Fibroblast of gingiva (primary cell): ENCODE measurements at places on chromosomes 6 and 20.

GRCh38 chr6:106025655-106026054, 60.5 kb upstream of the PRDM1 start:
- DNase-seq = peak; percentile 70

DNA sequence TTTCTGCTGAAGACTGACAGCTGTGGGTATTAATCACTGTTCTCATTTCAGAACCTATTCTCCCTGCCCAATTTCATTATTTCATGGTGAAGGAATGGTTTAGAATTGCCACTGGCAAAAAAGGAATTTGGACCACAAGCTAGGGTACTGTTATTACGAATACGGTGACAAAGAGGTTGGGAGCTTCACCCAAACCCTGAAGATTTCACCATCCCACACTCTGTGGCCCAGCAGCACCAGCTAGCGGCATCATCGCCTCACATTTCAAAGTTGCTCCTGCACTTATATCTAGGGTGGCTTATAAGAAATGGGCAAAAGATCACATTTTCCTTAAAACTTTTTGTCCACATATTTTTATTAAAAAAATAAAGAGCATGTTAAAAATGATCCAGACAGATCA, 236.1 kb downstream of the SYNDIG1 start:
- DNase-seq = peak; percentile 55

GRCh38 chr6:10166031-10166430, 248.8 kb downstream of the TFAP2A start:
- DNase-seq = no peak

- DNase-seq = peak; percentile 83
Observed at GRCh38 chr20:62623488-62624324, 18.6 kb upstream of the SLCO4A1 start.

DNA sequence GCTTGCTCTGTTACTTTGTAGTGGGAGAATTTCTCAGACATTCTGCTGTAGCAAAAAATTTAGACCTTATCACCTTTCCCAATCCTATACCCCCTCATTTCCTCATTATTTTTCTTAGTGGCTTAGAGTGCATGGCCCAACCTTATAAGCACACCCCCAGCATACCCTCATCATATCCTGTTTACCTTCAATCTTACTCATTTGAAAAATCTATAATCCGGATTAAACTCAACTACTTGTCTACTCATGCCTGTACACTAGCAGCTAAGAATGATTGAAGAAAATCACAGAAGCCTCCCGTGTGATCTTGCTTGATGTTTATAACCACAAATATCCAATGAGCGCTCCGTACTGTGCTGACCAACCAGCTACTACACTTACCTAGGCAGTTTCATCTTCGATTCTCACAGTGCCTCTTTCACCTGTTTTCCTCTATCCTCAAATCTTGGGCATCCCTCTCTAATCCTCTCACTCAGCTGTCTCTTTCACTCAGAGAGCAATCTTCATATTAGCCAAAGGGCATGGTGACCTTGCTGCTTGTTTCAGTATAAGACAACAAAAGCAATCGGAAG, 36.6 kb downstream of the AIG1 start:
- no peak for DNase-seq

GRCh38 chr6:147283460-147283859, 79.2 kb downstream of the STXBP5 start:
- DNase-seq = no peak

- peak; percentile 72 for DNase-seq
Observed at GRCh38 chr6:125944434-125944816, 12.1 kb upstream of the HINT3 start.

- no peak for DNase-seq
Observed at GRCh38 chr20:15848995-15849610, 724.1 kb downstream of the KIF16B start.

- peak; percentile 47 for DNase-seq
Observed at GRCh38 chr20:25227317-25227831, 20.5 kb upstream of the PYGB start.

DNA sequence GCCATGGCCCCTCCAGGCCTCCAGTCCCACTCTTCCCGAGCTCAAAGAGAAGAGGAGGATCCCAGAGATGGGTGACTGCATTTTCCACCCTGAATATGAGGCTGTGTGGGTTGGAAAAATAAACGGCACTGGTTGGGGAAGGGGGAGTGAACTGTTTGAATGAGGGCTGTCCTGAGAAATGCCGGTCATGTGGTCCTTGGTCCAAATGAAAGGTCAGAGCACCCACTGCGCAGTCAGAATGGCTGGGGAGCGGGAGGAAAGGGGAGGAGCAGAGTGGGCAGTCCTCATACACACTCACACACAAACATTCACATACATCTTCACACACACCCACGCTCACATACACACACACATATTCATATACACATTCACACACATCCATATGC, 83.1 kb downstream of the MRPL14 start:
- DNase-seq = no peak

DNA sequence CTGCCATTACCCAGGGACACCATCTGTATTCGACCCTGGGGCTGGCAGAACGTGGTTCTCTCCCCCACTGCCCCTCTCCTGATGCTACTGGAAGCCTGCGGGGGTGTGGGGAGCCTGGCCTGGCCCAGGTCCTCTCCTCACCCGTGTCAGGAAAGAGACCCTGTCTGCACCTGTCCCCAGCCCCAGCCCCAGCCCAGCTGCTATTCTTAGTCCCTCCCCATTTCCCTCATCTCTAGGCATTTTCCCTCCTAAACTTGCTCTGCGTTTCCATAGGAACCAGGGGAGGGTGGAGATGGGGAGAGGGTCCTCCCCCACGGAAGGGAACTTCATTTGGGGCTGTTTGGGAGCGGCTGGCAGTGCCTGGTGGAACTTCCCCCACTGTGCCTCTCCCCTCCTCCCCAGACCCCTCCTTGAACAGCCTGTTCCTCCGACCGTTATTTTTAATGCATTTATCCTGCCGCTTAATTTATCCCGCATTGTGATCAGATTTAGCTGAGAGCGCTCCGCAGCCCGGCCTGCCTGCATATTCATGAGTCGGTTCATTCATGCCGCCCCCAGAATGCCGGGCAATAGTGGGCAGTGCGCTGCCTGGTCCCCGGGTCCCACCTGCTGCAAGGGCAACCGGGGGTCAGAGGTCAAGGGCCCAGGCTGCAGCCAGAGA, 31.8 kb upstream of the DLGAP4 start:
- no peak for DNase-seq

DNA sequence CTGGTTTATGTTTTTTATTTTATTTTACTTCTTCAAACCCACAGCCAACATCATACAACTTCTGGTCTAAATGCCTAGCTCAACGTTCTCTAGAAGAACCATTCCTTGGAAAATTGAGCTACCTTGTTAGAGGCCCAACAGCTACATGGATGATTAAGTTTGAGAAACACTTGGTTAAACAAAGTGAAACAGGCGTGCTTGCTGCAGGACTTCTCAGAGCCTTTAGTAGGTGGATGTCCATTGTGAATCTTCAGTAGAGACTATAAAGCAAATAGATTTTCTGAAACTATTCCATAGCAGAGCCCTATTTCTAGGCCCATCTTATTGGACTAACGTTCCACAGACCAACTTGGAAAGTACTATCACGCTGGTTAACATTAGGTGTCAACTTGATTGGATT, 51.3 kb downstream of the BCAS1 start:
- DNase-seq = no peak

DNA sequence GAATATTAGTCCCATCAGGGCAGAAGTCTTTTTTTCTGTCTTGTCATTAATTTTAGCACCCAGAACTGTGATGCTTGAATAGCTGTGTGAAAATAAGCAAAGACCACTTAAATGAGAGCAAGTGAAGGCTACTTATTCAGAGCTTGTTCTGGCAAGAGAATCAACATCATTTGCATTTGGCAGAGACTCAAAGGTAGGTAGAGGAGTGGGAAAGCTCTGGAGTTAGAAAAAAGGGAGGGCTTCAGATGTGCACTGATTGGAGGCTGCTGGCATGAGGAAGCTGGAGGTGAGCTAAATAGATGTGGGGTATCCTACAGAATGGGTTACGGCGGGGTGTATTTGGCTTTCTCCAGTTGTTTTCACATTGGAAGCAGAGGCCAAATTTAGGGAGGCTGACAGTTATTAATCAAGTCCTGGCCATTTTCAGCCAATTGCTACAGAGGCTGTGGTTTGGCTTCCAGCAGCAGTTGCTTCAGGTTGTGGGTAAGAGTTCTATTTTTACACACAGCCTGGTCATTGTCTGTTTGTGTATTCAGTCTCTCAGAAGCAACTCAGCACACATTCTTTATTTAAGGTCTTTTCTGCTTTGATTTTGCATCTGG, 254.3 kb downstream of the BTBD3 start:
- DNase-seq = peak; percentile 82

DNA sequence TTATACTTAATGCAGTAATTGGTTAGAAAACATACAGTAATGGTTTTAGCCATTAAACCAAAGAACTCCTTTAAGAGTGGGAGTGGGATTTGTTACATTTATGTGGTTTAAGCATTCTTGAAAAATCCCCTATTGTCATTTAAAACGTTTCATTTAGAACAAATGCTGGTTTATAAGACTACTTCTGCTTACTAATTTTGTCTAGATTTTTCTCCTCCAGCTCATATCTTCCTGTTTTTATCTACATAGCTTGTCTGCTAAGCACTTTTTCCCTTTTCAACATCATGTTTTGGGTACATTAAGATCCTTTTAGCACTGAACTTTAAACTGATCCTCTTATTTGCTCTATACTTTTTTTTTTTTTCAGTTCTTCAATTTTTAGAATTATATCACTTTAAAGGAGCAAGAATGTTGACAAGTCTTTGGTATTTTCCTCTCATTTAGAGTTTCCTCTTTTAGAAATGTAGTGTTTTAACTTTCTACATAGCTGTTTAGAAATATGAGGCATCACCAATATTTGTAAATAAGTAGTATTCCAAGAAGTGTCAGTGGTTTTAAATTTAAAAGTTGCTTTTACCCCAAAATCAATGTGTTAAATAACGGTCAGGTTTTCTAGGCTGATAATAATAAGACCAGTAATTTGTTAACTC, 80.9 kb downstream of the SESN1 start:
- DNase-seq = no peak

- DNase-seq = no peak
Observed at GRCh38 chr6:331622-332521, 39.6 kb downstream of the DUSP22 start.

GRCh38 chr6:106692112-106692818, 62.9 kb downstream of the QRSL1 start:
- peak; percentile 85 for DNase-seq

DNA sequence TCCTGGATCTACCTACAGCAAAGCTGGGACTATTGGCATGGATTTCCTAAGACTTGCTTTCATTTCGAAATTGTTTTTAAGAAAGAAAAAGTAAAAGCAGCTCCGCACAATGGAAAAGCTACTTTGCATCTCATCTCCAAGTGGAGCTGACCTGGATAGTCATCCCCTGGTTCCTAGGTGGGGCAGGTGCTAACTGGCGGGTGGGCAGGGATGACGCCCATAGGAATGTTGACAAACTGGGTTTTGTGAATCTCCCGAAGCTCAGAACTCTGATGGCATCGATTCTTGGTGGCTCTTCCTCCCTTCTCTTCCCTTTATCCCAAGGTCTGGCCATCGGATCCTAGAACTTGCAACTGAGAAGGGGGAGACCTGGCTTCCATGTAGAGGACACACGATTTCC, 12.4 kb upstream of the EZR start:
- no peak for DNase-seq

GRCh38 chr6:44007818-44008621, 119.2 kb downstream of the MRPL14 start:
- no peak for DNase-seq

- no peak for DNase-seq
Observed at GRCh38 chr6:30683183-30683979, 3.1 kb downstream of the PPP1R18 start.

GRCh38 chr6:9593554-9593953, 821.3 kb downstream of the TFAP2A start:
- no peak for DNase-seq

GRCh38 chr6:169783971-169784820, 32.8 kb downstream of the ERMARD start:
- no peak for DNase-seq

- DNase-seq = no peak
Observed at GRCh38 chr6:170137911-170138910, 152.7 kb downstream of the DLL1 start.

DNA sequence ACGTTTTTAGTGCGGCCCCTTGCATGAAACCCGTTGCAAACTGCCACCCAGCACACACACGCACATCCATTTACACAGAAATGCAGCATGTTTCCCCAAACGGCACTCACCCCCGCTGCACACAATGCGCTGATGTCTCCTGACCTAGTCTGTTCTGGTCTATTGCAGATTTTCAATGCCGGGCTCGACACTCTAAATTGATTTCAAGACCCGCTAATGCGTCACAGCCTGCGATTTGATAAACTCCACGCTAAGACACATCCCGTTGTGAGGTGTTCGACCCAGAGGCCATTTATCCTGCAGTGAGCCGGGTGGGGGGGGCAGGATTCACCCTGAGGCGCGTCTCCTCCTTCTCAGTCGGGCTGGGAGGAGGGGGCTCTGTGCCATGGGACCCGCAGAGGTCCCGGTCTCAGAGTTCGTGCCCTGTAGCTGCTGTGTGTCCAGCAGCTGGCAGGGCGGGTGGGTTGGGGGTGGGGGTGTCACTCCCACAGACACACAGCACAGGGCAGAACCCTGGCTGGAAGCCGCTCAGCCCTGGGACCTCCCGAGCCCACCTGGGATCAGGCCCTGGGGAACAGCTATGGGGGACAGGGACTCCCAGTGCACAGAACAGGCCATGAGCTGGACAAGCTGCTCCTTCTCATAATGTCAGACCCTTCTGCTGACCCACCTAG, 367.9 kb downstream of the PREX1 start:
- DNase-seq = no peak

DNA sequence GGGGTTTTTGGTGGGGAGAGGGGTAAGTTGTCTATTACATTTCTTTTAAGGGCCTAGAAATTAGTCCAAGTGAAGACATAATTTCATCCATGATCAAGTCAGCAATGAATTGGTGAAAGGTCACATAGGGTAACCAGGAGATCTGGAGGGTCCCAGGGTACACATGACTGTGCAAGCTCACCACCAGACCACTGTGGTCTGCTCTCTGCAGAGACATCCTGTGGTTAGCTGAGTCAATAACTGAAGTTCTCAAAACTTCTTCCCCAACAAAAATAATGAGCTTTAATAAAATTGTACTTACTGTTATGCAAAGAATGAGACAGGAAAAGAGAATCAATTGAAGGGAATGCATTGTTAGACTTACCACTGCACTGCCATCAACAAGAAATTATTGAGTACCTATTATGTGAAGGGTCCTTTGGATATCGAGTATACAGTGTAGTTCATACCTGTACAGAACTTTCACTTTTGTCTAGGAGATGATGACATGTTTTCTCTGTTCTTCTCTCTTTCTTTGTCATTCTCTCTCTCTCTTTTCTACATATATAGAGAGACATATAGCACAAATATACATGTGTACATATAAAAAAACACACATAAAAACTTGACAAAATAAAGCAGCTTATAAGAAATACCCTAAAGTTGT, 209.8 kb downstream of the GJA1 start:
- DNase-seq = no peak

DNA sequence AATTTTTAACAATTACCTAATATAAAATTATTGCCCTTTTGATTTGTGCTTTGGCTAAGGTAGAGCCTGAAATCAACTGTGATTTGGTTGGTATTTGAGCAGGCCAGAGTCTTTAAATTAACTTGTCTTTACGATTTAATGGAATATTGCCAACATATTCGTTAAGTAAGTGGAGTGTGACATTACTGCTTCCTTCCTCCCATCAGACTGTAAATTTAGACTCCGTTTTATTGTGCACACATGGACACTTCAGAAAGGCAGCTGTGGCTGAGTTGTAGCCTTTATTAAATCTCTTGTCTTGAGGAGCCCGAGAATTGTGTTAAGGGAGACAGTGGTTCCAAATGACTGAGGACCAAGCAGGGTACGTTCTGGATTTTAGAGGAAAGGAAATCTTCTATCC, 57.4 kb downstream of the CAP2 start:
- no peak for DNase-seq

- DNase-seq = no peak
Observed at GRCh38 chr6:25346064-25346463, 66.9 kb downstream of the CARMIL1 start.
